ENCODE measurements at places on chromosomes 12 and 14.

- DNase-seq, result no peak
Observed at GRCh38 chr12:57095440-57095839, 6.5 kb downstream of the NAB2 start.

GRCh38 chr14:69766984-69767368 is at the start of gene SRSF5:
Gene SRSF5 (plus strand): TSS chr14:69767142. CDS start chr14:69768157, 1,015 bp downstream.
- DNase-seq, result peak; percentile 99

DNA sequence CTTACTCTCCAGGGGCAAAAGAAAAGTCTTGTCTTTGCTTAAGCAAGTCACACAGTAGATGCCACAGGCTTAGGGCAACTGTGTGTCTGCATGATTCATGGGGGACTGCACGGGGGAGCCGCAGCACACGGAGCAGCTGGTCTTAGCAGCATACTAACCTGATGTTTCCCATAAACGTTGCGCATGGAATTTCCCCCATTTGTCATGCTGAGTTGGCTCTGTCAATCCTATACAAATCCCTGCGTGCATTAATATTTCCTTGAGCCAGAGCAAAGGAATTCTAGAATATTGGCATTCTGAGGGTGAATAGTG is 71.2 kb downstream of the SAMD4A start:
- no peak for DNase-seq

DNA sequence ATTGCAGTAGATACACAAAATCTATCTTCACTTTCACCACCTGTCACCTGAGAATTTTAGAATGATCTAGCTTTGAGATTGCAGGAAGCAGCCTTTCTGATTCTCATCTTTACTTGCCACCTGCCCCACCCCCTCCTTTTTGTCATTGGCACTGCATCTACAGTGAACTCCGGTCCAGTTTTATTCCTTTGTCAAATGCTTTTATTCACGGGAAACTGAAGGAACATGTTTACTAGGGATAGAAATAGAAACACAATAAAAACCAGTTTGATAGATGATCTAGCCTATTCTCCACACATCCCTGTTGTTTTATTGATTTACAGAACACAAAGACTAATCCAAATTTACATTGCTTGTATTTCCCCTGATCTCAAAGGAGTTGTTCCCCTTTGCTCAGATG is 471.7 kb upstream of the STXBP6 start:
- no peak for DNase-seq
